Stimulated activated CD8-positive, alpha-beta memory T cell treated with anti-CD3 and anti-CD28 coated beads, Interleukin-4, amount 100 ng/mL, for 4 hours (primary cell): ENCODE measurements at places on chromosomes 1 and 21.

GRCh38 chr1:228073857-228074545 is 8.5 kb upstream of the ARF1 start:
- DNase-seq = no peak

DNA sequence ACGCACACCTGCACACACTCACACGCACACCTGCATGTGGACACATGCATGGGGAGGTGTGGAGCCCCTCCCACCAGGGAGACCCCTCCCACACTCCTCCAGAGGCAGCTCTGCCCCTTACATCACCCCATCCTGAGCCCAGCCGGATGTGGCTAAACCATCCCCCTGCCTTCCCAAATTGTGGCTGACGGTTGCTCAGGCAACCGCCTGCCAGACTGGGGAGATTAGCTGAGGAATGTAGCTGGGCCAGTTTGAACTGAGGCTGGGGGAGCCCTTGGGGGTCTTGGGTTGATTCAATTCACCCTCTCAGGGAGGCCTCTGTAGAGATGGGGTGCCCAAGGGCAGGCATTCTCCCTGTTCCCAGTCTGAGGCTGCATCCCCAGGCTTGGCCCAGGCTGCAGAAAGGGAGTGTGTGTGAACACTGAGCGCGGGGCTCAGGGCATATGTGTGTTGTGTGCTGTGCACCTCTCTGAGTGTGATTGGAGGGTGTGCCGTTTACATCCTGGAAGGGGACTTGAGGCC is 12.9 kb downstream of the PTPRU start:
- no peak for DNase-seq

DNA sequence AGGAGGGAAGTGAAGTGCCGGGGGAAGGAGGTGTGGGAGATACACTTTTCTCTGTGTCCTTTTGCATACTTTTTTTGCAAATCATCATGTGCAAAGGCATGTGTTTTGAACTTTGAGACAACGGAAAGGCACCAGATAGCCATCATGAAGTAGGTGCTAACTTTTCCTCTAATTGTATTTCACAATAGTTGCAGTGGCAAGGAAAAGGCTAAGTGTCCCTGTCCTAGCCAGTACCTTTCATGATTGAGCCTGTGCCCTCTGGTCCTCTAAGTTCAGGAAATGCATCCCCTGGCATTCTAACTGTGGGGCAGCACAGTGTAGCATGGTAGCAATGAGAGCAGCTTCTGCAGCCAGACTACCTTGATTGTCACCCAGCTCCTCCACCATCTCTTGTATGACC is 186.2 kb downstream of the ADSS2 start:
- DNase-seq = no peak

DNA sequence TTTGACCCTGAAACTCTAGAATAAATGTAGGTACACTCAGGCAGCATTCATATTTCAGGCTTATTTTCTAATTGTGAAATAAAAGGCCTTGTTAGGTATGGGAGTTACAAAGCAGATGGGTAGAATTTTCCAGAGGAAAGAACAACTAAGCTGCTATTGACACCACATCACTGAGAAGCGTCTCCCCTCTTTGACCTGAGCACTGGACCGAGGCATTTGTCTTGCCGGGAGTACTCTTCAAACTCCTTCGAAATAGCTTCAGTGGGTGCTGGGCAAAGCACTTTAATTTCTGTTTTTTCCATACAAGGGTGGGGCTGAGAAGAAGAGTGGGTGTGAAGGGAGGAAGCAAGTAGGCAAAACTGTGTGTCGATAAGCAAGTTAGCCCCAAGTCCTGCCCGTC is 36.4 kb downstream of the ABCA4 start:
- no peak for DNase-seq

- no peak for DNase-seq
Observed at GRCh38 chr1:172628401-172628800, 30.5 kb upstream of the FASLG start.
